Fibroblast of upper back skin (primary cell): ENCODE measurements at places on chromosomes 11 and 22.

GRCh38 chr11:111018566-111018965 is 227.0 kb upstream of the POU2AF2 start:
- no peak for DNase-seq

DNA sequence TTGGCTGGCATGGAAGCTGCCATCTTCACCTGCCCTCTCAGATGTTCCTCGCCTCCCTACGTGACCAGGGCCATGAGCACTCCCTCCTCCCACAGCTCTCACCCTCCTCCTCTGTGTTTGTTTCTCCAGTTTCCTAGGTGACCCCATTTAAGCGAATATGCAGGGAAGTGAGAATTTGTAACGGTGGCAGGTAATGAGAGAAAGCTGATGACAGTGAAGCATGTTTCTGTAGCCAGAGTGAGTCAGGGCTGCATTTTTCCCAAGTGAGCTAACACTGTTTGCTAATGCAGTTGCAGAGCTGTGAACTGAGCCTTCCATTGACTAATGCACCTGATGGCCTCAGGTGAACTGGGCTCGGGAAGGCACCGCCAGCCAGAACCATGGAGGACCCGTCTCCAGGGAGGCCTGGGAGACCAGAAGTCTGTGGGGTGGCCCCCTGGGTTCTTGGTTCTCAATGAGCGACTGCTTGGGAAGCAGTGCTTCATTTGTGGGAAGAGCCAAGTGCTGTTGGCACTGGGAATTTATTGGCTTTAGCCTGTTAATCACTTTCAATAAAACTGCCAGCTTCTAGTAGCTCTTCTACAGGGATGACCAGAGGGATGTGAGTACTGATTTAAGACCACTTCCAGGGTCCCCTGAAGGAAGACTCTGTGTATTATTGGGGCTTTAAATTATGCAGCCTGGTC is 64.5 kb downstream of the BARX2 start:
- DNase-seq, result no peak

GRCh38 chr11:124841201-124841600 is 24.0 kb upstream of the ROBO3 start:
- no peak for DNase-seq

DNA sequence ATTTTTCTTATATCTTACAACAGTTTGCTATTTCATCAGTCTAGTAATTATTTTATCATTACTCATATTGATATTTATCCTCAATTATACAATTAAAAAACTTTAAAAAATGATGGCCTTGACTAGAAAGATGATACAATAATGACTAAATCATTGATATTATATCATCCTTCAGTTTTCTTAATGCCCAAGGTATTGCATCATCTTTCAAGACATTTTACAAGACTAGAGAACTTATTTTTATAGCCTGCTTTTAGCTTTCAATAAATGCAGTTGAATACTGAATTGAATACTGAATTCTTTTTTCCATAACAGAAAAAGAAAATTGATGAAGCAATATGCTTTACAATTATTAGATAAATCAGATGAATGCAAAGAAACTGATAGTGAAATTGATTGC is 886.5 kb upstream of the LRRC4C start:
- DNase-seq, result no peak

DNA sequence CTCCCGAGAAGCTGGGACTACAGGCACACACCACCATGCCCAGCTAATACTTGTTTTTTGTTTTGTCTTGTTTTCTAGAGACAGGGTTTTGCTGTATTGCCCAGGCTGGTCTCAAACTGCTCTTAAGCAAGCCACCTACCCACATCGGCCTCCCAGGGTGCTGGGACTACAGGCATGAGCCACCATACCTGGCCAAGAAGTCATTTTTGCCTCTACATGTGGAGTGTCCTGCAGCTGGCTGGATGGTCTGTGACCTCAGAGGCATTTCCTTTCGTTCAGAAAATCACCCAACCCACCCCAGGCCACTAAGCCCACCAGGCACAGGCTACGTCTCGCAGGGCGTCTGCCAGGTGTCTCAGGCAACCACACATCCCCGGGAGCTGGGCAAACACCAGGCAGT is 12.8 kb downstream of the SHANK2 start:
- no peak for DNase-seq

GRCh38 chr11:72072348-72072747 is 8.0 kb downstream of the NUMA1 start:
- peak; percentile 87 for DNase-seq

- peak; percentile 87 for DNase-seq
These were observed 296.2 kb downstream of the NTM start for GRCh38 chr11:131666617-131667016.

DNA sequence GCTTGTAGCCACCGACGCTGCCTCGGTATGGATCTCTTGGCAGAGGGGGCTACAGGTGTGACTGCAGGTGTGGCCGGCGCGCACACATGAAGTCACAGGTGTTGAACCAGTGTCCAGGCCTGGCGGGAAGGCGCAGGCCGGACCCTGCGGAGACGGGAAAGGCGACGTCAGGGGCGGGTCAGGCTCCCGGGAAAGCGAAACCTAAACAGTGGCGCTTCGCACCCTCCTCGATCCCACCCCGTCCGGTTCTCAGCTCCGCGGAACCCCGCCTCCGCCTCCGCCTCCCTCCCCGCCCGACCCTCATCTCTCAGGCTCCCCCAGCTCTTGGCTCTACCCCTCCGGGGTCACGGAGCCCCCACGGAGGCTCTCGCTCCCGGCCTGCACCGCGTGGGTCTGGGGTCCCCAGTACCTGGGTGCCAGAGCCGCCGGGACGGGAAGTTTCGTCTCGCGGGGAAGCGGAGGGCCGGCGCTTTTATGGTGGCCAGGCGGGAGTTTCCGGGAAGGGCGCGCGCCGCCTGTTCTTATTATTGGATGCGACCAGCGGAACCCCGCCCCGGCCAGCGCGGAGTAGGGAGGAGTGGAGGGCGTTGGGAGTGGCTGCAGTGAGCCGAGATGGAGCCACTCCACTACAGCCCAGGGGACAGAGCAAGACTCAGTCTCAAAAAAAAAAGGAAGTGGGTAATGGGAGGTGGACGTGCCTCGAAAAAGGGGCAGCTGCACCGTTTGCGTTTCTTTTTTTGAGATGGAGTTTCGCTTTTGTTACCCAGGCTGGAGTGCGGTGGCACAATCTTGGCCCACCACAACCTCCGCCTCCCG is at the start of gene IRF7:
TSS of gene IRF7 (minus strand) at position 447 of the 816 bp plus-strand sequence. CDS start 586 bp downstream, outside the sequence.
- DNase-seq, result peak; percentile 89

DNA sequence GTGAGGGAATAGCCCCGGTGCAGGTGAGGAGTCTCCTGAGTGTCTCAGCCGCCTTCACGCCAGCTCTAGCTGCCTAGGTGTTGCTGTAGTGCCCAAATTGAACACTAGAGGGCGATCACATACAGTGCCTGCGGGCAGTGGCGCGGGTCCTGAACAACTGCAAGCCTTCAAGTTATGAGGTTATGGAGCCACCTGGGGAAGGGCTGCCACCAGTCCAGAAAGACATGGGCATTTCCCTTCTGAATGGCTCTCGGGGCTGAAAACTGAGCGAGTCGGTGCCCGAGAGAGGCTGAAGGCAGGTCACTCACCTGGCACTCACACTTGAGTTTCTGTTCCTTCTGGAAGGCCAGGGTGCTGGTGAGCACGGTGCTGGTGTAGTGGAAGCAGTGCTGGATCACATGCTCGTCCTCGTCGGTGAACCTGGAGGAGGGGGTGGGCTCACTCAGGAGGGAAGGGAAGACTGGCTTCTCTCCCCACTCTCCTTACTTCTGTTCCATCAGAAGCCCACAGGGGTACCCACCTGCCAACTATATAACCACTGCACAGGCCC is 88.4 kb downstream of the PDE2A start:
- DNase-seq, result peak; percentile 45

GRCh38 chr22:26610996-26611395 is 6.8 kb downstream of the CRYBB1 start:
- no peak for DNase-seq

DNA sequence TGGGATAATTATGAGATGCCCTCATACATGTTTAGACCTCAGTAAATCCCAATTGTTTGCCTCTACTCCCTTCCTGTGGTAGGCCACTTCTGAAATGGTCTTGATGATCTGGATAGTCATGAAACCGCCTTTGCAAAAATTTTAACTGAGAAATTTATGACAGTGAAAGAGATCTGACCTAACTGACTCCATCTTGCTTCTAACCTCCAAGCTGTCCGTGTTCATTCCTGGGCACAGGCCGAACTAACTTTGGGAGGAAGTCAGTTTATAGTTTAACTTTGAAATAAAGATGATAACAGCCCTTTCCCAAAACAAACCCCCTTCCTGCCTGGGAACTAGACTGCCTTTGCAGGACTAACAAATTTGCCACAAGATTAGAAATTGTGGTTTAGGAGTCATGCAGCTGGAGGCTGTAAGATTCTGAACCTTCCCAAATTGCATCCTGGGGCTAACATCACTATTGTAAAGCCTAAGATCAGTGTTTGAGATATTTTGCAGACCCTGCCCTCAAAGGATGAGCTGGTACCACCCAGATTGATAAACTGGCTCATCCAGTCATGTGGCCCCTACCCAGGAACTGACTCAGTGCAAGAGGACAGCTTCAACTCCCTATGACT is 19.9 kb upstream of the CTR9 start:
- DNase-seq, result no peak

DNA sequence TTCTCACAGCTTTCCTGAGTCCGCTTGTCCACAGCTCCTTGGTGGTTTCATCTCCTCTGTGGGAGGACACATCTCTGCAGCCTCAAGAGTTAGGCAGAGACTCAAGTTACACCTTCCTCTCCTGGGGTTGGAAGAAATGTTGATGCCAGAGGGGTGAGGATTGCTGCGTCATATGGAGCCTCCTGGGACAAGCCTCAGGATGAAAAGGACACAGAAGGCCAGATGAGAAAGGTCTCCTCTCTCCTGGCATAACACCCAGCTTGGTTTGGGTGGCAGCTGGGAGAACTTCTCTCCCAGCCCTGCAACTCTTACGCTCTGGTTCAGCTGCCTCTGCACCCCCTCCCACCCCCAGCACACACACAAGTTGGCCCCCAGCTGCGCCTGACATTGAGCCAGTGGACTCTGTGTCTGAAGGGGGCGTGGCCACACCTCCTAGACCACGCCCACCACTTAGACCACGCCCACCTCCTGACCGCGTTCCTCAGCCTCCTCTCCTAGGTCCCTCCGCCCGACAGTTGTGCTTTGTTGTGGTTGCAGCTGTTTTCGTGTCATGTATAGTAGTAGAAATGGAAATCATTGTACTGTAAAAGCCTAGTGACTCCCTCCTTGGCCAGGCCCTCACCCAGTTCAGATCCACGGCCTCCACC is 11.7 kb downstream of the RASD2 start:
- DNase-seq, result peak; percentile 73

DNA sequence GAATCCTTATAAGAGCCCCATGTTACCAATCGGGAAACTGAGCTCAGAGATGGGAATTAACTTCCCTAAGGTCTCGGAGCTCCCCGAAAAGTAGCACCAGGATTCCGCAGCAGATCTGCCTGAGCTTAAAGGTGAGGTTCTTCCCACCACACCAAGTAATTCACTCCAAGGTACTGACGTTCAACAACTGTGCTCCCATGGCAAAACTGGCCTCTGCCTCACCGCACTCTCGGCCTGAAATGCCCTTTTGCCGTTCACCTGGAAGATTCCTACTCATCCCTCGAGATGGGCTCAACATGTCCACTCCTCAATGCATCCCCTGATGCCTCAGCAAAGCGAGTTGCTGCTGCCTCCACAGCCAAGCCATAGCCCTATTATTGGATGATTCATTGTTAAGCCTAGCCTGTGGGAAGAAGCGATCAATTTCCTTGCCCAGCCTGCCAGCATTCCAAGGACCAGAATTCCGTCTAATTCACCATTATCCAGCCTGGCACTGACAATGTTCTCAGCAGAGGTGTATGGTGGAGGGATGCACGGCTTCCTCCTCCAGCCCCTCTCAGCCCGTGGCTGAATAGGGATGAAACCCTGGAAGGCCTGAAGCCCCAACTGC is 4.2 kb downstream of the PLAAT3 start:
- DNase-seq, result no peak
